NCI-H1092 (cell line): ENCODE measurements at places on chromosomes 3 and 15.

GRCh38 chr15:70447521-70447920, 315.8 kb downstream of the UACA start:
- DNase-seq = no peak

GRCh38 chr15:52284164-52284563, 11.4 kb downstream of the MYO5C start:
- DNase-seq = no peak

DNA sequence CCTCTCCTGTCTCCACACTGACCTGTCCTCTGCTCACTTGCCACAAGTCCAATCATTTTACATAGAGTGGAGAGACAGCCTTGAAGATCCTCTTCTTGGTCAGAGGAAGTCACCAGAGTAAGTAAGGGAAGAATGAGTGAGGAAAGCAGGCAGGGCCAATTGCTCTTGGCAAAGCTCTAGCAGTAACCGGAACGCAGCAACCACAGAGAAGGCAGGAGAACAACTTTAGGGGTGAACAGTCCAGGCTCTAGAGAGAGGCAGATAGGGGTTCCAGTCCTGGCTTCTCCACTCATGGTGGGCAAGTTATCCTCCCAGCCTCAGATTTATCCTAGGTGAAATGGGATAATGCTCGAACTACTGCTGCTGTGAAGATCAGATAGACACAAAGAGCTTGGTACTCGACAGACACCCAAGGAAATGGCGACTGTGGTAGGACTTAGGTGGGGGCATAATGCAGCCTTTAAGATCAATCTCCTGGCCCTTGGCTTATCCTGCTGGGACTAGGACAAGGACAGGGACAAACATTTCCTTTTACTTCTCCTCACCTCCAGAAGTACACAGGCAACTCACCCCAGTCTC, 1.2 kb upstream of the ADAMTSL3 start:
- DNase-seq = no peak

DNA sequence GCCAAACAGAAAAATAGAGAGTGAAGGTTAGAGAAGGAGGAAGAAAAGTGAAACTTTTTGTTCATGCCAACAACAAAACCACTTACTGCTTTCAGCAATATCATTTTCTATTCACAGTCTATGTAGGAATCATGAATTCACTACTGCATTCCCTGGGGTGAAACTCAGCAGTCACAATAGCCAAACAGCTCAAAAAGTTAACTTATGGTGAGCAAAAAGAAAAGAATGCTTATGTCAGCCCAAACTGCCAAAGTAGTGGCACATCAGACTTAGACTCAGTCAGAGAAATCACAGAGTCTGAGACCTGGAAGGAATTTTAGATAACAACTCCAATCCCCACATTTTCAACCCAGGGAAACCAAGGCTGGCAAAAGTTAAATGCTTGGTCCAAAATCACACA, 238.7 kb upstream of the TMCO5A start:
- no peak for DNase-seq

DNA sequence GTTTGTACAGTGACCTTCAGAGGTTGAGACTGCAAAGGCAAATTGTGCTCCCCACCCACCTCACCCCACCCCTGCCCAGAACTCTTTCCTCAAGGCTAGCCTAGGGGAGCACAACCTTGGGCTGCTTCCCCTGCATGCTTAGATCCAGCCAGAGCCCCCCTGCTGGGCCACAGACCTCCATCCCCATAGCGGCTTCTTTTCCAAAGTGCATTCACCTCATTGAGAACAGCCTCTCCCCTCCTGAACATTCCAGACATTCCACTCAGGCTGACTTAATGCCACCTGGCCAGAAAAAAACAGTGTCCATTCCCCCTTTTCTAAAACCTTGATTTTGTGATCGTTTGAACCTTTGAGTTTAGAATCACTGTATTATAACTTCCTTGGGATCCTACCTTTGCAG, 124.4 kb upstream of the TOPAZ1 start:
- DNase-seq = no peak
